Glomerular endothelial cell (primary cell): ENCODE measurements at places on chromosomes 4 and X.

DNA sequence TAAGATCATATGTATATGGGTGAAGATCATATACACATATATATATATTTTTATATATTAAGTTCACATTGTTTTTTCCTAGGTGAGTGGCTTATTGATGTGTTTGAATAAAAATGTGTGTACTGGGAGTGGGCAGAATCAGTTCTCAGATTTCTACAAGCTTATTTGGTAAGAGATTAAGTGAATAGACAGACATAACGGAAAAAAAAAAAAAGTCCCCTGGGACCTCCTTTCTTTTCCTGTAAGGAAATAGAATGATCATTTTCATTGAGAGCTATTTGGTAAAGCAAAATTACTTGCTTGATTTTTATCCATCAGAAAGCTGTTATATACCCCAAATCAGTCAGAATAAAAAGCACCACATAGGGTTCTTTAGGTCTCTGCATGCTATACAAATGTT is 597.7 kb downstream of the PCDH18 start:
- no peak for DNase-seq

DNA sequence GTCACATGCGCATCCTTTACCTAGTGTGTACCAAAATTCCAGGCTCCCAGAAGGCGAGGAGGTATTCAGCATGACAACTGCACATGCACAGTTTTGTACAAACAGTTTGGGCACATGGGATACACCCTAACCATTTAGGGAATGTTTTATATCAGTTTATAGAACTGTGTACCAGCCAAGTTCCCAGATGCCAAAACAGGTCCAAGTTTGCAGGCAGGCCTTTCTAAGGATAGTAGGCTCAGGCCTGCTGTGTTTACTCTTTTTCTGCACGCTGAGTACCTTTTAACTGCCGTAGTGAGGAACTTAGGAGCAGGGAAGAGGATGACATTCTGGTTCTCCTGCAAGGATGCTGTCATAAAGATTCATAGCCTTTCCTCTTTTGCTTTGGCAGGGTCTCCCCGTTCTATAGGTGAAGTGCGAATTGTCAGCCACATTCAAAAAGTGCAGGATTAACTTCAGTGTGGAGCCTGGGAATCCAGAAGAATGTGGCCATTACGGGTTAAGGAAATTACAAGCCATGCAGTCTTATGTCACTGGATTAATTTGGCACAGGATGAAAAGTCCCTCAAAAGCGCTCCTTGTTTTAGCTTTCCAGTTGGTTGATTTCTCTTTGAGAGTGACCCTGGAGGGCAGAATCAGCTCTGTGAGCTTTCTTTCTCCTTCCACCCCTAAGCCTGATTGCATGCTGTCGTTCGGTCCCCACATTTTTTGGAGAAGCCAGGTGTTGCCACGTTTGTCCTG is 259.8 kb downstream of the ARHGAP10 start:
- no peak for DNase-seq

- no peak for DNase-seq
Measured at GRCh38 chrX:66163447-66163846, 600 bp upstream of the HEPH start.

- no peak for DNase-seq
Measured at GRCh38 chrX:123835661-123836371, 24.0 kb upstream of the XIAP start.

GRCh38 chr4:11471618-11472017 is 42.9 kb upstream of the HS3ST1 start:
- DNase-seq, result peak; percentile 36

DNA sequence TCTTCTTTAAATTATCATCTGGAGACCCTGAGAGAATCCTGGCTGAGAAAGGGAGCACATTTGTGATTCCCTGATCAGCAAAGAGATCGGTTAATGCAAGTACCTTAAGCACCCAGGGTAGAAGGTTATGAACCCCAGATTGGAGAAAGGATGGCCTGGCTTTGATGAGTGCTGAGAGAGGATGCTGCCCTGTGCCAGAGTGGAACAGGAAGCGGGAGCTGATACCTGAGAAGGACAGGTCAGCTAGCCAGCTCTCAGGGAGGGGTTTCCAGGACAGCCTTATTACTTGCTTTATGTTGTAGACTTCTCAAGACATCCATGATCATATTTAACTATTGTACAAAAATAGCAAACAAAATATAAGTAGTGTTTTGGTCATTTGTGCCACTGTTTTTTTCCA is 141.9 kb downstream of the GATB start:
- DNase-seq, result no peak

DNA sequence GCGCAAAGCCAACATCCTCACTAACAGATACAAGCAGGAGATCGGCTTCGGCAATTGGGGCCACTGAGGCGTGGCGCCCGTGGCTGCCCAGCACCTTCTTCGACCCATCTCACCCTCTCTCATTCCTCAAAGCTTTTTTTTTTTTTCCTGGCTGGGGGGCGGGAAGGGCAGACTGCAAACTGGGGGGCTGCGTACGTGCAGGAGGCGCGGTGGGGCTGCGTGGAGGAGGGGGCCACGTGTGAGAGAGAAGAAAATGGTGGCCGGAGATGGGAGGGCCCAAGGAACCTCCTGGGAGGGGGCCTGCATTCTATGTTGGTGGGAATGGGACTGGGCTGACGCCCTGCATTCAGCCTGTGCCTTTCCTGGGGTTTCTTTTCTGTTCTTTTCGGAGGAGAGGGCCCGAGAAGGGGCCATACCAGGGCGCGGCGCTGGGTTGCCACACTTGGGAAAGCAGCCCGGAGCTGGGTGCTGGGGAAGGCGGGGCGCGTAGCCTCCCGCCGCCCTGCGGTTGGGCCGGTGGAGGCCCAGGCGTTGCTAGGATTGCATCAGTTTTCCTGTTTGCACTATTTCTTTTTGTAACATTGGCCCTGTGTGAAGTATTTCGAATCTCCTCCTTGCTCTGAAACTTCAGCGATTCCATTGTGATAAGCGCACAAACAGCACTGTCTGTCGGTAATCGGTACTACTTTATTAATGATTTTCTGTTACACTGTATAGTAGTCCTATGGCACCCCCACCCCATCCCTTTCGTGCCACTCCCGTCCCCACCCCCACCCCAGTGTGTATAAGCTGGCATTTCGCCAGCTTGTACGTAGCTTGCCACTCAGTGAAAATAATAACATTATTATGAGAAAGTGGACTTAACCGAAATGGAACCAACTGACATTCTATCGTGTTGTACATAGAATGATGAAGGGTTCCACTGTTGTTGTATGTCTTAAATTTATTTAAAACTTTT is 4.5 kb downstream of the MID1IP1 start:
- DNase-seq, result no peak

DNA sequence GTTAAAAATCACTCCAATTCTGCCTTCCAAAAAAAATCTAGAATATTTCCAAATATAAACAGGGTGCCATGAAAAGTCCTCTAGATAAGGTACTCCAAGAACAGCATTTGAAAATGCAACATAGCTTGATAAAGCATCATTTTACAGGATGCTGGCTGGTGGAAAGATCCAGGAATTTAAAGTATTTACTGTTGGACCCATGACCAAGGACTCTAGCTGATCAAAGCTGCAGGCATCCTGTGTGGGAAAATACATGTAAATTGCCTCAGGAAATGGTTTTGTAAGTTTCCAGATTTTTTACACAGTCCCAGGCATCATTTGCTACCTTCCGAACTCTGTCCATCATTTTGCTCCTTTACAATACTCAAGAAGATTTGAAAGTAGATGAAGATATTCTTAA is 164.4 kb downstream of the GRIA3 start:
- DNase-seq, result no peak

- no peak for DNase-seq
Measured at GRCh38 chr4:4424499-4425115, 37.7 kb downstream of the NSG1 start.

- DNase-seq, result no peak
Measured at GRCh38 chrX:13418126-13419097, 98.6 kb upstream of the ATXN3L start.

- no peak for DNase-seq
Measured at GRCh38 chrX:49858341-49858740, 20.9 kb upstream of the USP27X start.

- DNase-seq, result no peak
Measured at GRCh38 chr4:42673082-42673425, 16.1 kb upstream of the ATP8A1 start.

DNA sequence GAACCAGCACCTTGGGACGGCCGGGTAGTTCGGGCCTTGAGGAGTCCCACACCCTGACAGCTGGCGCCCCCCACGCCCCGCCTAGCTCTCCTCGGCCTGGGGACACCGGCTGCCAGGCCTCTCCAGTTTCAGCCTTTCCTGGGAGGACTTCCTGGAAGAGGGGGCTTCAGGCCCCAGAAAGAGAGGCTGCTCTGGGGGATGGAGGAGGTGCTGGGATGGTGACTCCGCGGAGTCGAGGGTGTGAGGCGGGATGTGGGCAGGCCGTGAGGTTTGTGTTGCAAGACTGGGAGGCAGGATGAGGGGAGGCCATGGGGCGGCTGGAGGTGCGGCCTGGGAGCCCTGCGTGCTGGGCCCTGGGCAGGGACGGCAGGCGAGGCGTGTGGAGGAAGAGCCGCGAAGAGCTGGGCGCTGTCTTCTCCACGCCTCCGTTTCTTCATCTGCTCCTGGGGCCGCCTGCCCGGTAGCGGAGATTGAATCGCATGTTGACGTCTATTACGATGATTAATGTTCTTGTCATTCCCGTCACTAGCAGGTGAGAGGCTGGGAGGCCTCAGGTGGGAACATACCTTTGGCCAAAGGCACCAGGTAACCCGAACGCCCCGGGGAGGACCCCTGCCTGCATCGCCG is 918 bp upstream of the FGFRL1 start:
- no peak for DNase-seq

GRCh38 chrX:13261348-13261747 is 58.5 kb downstream of the ATXN3L start:
- no peak for DNase-seq

DNA sequence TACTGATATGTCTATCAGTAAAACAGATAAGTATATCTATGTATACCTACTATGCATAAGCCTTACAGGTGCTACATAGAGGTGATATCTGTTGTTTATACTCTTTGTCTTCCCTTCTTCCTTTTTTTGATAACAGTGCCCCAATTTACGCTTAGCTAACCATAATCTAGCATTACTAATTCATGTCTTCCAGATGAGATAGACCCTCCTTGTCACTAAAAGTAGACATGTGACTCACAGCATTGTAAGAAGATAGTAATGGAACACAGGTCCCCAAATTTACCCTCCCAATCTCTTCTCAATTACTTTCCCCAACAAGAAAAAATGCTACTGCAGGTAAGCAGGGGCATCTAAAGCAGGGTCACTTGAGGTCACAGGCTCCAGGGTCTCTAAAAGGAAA is 7.9 kb upstream of the NFKB1 start:
- no peak for DNase-seq

DNA sequence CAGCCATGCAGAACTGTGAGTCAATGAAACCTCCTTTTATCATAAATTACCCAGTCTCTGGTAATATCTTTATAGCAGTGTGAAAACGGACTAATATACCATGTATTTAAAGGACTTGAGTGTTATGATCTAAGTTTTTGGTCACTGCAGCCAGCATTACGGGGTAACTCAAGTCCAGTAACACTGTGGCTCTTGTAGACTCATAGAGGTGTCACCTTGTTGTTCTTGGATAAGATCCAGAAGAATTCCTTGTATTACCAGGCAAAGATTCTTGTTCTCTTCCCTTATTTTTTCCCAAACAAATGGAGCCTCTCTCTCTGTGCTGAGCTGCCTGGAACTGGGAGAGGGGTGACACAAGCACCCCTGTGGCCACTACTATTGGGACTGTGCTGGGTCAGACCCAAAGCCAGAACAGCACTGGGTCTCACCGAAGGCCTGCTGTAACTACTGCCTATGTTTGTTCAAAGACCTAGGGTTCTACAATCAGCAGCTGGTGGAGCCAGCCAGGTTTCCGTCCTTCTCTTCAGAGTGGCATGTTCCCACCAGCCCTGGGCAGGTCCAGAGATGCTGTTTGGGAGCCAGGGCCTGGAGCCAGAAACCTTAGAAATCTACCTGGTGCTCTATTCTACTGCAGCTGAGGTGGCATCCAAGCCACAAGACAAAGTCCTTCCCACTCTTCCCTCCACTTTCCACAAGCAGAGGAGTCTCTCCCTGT is 43.7 kb upstream of the MED14 start:
- no peak for DNase-seq

DNA sequence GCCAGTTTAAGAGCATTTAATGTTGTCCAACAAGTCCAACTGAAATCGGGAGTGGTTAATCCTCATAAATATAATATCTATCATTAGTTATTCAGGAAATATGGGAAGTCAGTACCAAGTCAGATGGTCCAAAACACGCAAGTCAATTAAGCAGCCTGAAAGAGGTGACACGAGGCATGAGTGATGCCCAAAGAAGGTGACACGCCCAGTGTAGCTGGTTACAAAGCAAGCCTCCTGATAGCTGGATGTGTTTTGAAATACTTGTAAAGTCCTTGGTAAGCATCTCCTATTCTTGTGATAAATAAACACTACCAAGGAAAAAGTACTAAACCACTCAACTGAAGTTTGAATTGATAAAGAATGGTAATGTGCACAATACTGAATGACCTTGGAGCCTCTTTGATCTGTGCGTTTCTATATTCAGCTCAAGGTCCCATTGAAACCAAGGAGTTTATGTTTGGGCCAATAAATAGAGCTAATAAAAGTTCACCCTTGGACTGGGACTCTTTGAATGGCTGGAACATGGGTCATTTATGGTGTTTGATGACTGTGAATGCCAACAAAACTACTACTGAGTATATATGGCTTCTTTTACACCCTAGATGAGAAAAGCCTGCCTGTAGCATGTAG is 93.2 kb upstream of the KLF3 start:
- DNase-seq, result no peak

GRCh38 chr4:170386511-170386910 is 296.8 kb upstream of the AADAT start:
- no peak for DNase-seq

GRCh38 chr4:99356992-99357391 is 4.4 kb upstream of the ADH1C start:
- no peak for DNase-seq

DNA sequence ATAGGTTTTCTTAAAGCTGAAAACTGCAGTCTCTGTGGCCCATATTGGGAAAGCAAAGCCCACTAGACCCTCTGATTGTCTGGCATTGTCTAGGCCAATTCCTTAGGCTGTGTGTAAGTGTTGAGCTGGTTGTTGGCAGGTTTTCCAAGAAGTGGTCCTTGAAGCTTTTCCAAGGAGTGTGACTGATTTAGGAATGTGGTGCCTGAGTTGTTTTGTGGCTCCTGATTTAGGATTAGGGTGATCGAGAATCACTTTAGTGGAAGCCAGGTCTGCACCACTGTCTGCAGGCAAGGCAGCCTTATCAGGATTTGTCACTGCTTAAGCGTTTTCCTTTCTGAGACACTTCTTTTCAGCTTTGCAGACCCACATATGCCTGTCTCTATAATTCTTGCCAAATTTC is 339.0 kb upstream of the DDX53 start:
- no peak for DNase-seq
